ENCODE measurements at places on chromosomes 11 and 22.

- peak; percentile 53 for DNase-seq
These were observed 851 bp downstream of the PTDSS2 start for GRCh38 chr11:450809-451451.

DNA sequence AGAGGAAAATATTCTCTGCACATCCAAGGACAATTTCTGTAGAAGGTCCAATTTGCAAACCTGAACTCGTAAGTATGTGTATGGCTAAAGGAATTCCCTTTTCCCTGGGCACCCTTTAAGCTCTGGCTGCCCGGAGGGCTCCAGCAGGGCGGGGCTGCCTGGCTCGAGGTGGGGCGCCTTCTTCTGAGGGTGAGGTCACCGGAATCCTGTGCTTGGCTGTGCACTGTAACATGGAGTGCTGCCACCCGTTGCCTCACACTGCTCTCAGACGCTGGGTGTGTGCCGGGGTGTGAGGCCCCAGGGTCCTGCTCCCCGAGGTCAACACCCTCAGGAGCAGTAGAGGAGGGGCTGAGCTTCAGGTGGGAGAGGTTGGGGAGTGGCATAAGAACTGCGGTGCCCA lies 61.5 kb downstream of the SYN3 start:
- DNase-seq = no peak

GRCh38 chr11:64694026-64694755 lies 28.8 kb downstream of the NRXN2 start:
- DNase-seq = no peak

DNA sequence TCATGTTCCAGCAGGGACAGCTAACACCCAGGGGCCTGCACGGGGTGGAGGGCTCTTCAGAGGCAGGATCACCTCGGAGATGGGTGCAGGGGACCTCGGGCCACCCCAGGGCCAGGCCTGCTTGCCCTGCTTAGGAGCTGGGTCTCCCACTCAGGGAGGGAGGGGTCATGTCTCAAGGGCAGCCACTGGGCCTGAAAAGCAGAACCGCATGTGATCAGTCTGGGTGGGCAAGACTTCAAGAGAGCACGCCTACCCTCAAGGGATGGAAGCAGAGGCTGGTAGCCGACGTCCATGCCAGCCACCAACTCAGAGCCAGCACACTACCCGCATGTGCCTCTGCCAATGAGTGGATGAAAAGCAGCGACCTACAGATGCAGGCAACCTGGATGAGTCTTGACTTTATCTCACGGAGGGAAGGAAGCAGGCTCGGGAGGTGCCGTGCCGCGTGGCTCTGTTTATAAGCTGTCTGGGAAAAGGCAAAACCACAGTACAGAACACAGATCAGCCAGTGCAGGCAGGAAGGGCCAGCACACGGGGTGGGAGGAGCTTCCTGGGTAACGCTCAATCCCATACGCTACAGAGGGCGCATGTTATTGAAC lies 16.0 kb downstream of the TBX1 start:
- no peak for DNase-seq

GRCh38 chr11:68016904-68017817 lies 7.0 kb downstream of the ALDH3B1 start:
- DNase-seq = no peak

DNA sequence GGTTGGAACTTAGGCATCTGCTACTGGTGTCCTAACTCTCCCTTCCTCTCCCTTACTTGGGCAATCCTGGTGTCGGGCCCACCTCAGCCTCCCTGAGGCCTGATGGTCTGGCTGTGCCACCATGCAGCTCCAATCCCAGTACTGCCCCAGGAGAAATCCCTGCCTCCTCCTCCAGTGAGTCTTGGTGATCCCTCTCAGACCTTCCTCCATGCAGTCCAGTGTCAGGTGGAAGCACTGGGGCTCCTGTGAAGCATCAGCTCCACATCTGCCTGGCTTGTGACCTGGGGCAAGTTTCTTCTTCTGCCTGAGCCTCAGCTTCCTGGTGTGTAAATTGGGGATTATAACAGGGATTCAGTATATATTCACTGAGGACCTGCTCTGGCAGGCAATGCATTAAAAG lies 1.8 kb upstream of the PELI3 start:
- no peak for DNase-seq

DNA sequence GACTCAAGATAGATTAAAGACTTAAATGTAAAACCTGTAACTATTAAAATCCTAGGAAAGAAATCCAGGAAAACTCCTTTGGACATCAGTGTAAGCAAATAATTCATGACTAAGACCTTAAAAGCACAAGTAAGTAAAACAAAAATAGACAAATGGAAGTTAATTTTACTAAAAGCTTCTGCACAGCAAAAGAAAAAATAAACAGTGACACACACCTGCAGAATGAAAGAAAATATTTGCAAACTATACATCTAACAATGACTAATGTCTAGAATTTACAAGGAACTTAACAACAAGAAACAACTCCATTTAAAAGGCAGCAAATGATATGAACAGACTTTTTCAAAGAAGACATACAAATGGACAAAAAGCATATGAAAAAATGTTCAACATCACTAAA lies 359.1 kb downstream of the LUZP2 start:
- no peak for DNase-seq

DNA sequence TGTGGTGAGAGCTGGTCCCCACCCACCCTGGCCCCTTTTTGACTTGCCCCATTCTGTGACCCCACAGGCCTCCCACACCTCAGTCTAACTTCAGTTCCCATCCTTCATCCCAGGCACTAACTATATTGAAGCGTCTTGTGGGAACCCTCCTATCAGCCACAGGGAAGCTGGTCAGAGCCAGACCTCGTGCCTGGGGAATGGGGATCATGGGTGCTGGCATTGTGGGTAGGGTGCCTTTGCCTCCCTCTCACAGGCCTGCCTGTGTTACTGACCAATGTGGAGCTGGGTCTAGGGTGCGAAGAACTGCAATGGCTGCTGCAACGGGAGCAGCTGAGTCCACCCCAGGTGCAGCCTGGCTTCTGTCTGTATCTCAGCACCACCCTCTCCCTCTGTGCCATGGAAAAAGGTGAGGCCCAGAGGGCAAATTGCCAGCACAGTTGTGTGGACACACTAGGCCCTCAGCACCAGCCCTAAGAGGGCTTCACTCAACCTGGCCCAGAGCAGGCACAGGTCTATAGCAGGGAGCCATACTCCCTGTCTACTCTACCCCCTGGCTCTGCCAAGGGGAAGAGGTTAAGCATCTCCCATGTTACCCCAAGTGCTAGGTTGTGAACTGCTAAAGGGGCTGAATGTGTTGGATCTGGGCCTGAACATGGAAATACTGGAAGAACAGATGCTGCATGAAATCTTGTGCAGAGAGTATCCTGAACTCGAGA lies 37.3 kb downstream of the RRP8 start:
- DNase-seq = no peak

DNA sequence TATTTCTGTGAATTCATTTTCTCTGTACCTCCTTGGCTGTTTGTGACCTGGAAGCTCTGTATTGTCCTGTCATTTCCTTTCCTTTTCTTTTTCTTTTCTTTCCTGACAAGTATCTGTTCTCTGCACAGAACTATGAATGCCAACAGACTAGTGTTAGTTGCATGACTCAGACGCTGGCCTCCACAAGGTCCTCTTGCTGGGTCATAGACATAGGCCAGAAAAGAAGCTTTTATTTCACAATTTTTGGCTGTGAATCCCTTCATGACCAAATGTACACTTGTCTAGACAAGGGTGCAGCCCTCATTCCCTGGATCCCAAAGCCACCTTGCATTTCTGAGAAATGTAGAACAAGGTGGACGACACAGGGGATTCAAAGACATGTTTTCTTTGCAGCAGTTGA lies 104.1 kb upstream of the MTNR1B start:
- no peak for DNase-seq

GRCh38 chr11:28223994-28224393 lies 115.8 kb downstream of the METTL15 start:
- no peak for DNase-seq

GRCh38 chr11:84901991-84902390 lies 725.2 kb downstream of the DLG2 start:
- no peak for DNase-seq

DNA sequence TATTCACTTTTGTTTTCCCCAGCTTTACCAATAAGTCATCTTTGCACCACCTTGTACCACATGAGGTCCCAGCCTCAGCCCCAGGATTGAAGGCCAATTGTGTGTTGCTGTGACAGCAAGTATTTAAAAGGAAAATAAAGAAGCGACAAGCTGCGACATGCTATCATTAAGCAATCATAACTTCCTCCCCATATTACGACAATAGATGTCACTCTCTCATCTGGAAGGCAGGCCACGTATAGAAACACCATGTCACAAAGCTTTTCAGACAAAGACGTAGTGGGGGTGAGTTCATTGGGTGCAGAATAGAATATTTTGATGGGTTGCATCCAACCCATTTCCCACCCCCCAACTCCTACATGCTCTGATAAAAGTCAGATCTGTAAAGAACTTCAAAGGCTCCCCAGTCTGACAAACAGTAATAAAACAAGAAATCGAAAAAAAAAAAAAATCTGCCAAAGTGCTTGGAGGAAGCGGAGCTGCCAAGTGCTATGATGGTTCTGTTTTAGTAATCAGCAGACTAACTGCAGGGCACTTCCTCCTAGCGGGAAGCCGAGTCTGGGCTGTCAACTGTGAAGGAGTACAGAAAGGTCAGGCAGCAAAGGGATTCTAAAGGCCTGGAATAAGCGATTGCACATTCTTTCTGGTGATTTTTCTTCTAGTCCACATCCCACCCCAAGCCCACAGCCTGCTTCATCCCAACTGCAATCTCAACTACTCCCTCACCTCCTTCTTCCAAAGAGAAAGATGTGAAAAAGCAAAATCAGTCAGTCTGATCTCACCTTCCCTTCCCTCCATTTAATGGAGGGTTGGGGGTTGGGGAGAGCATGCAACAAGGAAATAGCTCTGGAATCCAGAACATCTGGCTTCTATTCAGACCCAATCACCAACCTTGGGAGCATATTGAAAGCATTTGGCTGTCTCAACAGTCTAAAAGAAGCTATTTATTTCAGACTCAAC lies 131.4 kb upstream of the UBASH3B start:
- peak; percentile 56 for DNase-seq

DNA sequence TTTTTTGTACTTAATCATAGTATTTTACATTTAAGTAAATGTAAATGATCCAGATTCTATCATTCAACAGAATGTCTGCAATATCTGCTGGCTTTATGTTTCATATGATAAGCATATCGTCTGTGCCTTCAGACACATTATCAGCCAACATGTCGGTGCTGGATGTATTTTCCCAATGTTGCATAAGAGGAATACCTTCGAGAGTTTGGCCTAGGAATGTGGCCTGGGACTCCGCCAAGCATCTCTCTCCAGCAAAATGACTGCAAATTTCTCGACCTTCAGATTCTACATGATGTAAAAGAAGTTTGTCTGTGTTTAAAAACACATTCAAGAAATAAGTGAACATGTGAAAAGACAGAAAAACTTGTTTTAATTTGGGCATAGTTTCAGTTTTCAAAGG lies 6.9 kb downstream of the BDNF start:
- DNase-seq = no peak

- no peak for DNase-seq
These were observed 106.7 kb upstream of the CCT8L2 start for GRCh38 chr22:16699326-16699725.

DNA sequence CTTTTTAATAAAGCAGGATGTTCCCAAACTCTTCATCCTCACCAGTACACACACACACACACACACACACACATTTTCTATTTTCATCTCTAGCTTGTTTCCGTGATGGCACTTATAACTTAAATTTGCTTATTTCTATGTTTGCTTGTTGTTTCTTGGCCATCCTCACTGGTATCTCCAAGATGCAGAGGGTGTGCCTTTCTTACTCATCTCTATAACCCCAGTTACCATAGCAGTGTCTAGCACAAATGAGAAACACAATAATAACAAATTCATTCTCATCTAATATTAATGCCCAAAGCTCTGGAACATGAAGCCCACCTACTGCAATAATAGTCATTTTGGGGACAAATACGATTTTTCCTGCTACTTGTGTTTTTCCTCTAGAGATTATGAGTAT lies 156.3 kb downstream of the GRM5 start:
- DNase-seq = no peak

GRCh38 chr22:39880722-39881121 lies 12.8 kb downstream of the ENTHD1 start:
- no peak for DNase-seq

- no peak for DNase-seq
These were observed 889.5 kb downstream of the JRKL start for GRCh38 chr11:97279341-97279740.

DNA sequence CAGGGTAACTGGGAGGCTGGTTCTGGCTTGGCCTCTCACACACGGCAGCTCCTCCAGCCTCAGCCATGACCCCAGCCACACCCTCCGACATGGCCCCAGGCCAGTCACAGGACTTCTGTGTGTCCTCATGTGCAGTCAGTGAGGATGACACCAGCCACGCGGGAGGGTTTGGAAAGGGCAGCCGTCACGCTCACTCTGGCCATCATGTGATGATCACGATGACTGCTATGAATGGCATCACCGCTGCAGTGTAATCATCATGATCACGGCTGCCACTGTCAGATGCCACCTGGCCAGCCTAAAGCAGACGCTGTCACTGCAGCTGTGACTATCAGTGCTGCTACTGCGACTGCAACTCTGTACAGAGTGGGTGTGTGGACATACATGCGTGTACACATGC lies 640.9 kb downstream of the BRD1 start:
- no peak for DNase-seq

DNA sequence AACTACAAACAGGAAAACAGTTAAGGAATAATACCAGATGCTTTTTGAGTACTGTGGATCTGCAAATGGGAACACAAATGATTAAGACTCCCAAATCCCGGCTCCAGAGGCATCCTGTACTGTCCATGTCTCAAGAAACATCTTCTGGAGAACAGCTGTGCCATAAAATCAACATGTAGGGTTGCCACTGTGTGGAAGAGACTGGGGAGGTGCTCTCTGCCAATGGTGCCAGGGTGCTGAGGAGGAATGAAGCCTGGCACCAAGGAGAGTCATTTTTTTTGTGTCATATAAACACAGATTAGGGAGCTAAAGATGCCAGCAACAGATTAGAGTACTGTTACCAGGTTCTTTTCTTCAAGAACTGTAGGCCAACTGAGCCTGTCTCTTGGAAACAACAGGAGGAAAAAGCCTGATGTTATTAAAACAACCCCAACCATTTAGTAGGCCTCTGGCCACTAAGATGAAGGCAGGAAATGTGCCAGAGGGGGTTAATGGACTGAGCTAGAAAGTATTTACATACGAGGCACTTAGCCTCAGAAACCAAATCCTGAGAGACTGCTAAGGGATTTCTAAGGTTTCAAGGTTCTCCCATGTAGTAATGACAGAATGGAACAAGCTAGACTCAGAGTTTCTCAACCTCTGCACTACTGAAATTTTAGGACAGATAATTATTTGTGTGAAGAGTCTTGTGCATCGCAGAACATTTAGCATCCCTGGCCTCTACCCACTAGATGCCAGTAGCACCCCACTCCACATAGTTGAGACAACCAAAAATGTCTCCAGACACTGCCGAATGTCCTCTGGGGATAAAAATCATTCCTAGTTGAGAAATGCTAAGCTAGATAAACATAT lies 54.6 kb upstream of the CHRM4 start:
- no peak for DNase-seq

DNA sequence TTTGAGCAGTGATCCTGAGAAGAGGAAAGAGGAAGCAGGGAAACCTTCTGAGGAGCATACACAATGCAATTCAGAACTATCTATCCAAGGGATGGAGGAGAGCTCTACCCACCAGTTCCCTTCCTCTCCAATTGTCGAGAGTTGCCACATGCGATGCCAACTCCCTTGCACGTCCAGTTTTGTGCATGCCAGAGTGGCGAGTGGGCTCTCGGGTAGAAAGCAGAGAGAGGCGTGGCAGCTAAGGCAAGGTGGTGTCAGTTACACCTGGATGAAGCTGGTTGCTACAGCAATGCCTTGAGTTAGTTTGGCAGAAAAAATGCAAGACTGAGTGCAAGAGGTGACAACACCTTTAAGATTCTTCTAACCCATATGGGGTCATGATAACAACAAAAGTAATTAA lies 420.4 kb upstream of the CCDC90B start:
- DNase-seq = no peak
